SK-N-MC (cell line): ENCODE measurements at places on chromosomes 7 and 10.

GRCh38 chr7:108156897-108157605 is 26.9 kb upstream of the LAMB4 start:
- no peak for DNase-seq

DNA sequence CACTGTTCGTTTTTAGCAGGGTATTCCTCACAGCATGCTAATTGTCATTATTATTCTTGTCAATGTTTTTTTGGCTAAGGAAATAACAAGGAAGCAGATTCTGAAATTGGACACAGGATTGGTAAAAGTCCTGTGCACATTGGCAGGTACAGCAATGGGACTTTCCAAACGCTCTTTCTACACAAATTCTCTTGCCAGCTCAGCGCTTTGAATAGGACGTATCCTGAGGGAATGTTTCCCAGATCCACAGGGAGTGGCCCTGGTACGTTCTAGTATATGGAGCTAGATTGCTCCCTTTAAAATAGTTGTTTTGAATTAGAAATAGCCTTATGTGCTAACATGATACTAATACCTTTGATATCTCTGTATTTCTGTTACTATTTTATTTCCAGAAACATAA is 82.8 kb upstream of the GRB10 start:
- DNase-seq, result no peak

GRCh38 chr10:44640429-44640828 is 255.5 kb upstream of the CXCL12 start:
- no peak for DNase-seq

DNA sequence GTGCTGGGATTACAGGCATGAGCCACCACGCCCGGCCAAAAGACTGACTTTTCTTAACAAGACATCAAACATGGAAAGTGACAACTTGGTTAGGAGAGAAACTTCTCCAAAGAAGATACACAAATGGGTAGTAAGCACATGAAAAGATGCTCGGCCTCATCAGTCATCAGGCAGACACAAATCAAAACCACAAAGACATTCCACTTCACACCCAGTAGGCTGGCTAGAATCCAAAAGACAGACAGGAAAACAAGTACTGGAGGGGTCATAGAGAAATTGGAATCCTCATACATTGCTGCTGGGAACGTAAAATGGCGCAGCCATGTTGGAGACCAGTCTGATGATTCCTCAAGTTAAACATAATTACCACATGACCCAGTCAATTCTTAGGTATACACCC is 16.4 kb downstream of the SEPHS1 start:
- DNase-seq, result no peak

DNA sequence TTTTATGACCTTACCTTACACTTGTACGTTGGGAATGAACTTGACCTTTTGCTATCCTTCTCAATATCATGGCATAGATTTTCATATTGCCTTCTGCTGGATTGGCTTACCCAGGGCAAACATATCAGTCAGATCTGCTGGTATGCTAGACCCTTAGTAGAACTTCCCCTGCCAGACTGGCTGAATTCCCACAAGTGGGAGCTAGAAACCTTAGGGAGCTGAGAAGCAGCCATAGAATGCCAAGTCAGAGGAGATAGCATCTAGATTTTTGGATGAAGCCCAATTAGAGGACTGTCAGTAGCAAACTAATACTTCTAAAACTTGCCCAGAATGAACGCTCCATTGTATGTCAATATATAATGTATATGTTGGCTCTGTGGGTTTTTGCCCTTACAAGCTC is 385.0 kb downstream of the NXPH1 start:
- no peak for DNase-seq

DNA sequence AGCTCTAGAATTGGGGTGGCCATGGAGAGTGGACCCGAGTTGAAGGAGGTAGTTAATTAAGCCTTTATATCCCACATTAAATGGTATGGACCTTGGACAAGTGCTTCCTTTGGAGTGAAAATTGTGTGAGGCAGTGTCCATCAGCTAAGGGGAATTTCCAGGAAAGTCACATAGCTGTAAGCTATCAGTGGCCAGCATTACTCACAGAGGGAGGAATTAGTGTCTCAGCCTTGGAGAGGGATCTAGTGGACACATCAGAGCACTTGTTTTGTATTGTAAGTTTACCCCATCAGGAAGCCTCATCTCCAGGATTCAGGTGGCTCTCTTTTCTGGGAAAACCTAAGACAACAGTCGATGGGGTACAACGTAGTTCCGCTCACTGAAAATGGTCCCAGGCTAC is 416.7 kb downstream of the TFEC start:
- no peak for DNase-seq

DNA sequence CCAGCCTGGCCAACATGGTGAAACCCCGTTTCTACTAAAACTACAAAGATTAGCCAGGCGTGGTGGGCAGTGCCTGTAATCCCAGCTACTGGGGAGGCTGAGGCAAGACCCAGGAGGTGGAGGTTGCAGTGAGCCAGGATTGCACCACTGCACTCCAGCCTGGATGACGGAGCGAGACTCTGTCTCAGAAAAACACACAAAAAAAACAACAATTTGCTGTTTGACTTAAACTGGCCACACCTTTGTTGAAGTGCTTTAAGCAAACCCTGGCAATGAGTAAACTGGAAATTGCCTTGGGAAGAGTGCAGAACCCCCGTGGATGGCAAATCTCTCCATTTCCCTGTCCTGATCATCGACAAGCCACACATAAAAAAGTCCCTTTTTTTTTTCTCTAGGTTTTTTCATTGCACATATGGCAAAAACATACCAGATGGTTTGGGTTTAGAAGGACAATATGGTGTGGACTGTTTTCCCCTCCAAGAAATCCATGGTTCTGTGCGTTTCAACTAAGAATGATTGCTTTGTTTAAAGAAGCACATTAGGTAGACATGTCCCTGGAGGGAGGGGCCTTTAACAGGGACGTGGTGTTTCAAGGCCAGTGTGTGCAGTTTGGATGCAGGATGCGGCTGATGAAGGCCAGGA is 76.9 kb downstream of the NRP1 start:
- no peak for DNase-seq

GRCh38 chr10:125994601-125995000 is 98.2 kb downstream of the FANK1 start:
- no peak for DNase-seq

- DNase-seq, result no peak
Observed at GRCh38 chr10:102782673-102783551, 39.2 kb downstream of the WBP1L start.

- DNase-seq, result no peak
Observed at GRCh38 chr10:87847550-87847949, 15.8 kb downstream of the KLLN start.

- DNase-seq, result no peak
Observed at GRCh38 chr10:3773460-3774017, 11.5 kb downstream of the KLF6 start.

DNA sequence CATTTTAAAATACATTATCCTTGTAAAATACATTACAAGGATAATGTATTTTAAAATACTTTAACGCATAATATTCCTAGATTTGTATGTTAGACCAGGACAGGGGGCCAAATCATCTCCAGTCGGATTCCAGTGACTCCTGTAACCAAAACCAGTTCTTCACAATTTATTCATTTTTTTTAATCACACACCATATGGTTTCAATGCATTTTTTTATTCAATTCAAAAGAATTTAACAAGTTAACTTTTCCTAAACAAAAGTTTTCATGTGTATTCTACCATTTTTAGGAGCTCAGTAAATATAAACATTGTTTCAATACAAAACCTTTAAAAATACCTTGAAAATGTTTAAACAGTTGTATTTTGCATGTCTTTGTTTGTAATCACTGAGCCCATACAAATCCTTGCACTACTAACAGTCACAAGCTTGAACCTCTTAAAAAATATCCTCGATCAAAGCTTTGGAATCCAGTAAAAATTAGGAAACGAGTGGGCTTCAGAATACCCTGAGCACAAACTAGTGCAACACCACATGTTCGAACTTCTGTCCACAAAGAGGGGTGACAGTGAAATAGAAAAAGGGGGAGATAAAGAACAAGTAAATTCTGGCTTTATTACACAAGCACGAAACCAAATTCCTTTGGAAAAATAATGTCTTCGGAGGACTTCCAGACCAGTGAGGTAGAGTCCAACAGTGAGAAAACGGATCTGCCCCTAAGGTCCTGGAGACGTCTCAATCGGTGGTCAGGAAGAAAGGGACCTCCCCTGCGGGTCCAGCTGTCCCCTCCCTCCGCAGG is 1.6 kb downstream of the CCDC71L start:
- DNase-seq, result no peak

GRCh38 chr10:22427890-22428571 is 82.7 kb downstream of the SPAG6 start:
- no peak for DNase-seq

DNA sequence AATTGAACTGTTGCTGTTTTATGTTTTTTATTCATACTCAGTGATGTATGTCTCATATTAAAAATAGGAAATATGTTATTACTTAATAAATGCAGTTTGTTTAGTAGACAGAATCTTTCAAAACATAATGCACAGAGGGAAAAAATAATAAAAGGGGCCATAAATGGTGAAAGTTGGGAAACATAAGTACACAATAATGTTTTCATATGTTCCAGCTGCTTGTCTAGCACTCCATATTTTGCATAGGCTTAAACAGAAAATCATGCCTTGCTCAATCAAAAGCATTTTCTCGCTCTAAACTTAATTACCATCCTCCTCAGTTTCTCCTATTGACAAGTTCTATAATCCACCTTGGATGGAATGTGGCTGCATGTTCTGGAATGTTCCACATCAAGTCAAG is 333.2 kb downstream of the PLXNA4 start:
- DNase-seq, result no peak

GRCh38 chr7:102286237-102287110 is at the start of gene SH2B2:
SH2B2 (plus strand) TSS chr7:102286868; CDS start chr7:102300551, 13,683 bp downstream.
- DNase-seq, result peak; percentile 40

- no peak for DNase-seq
Observed at GRCh38 chr7:144513334-144513733, 109.8 kb upstream of the NOBOX start.

DNA sequence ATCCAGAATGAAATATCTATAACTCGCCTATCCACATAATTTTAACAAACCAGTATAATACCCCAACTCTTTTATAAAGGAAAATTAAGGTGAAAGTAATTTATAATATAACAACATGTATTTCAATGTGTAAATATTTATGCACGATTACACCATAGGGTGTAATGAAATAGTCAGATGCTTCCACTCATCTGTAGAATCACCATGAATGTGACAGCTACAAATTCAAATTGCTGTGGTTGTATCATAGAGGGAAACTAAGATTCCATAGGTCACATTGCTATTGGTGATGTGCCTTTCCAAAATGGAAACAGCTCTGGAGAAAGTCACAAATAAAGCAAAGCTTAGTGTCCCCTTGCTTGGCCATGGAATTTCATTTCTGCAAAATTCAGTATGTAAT is 95.7 kb downstream of the CPED1 start:
- DNase-seq, result no peak

GRCh38 chr7:47537716-47538675 is 43.9 kb downstream of the TNS3 start:
- no peak for DNase-seq

DNA sequence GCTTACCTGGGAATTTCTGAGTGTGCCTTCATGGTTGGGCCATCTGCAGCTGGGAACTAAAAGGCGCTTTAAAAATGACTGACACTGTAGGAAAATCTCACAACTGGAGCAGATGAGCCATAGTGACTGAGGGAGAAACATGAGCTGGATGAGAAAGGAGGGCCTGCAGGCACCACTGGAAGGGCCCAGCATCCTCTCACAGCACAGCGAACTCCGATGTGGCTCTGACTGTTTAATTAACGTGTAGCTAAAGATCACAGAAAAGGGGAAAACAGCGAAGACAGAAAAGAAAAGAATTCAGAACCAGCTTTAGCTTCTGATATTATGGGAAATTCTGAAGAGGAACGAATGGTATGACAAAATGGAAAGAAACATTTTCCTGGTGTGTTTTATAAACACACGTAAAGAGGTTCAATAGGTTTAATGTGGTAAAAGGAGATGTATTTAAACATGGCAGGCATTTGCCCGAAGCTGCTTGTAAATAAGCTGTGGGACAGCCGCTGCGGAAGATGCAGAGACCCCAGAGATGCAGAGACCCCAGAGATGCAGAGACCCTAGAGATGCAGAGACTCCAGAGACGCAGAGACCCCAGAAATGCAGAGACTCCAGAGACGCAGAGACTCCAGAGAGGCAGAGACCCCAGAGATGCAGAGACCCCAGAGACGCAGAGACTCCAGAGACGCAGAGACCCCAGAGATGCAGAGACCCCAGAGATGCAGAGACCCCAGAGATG is 534.3 kb downstream of the PTPRN2 start:
- DNase-seq, result no peak

DNA sequence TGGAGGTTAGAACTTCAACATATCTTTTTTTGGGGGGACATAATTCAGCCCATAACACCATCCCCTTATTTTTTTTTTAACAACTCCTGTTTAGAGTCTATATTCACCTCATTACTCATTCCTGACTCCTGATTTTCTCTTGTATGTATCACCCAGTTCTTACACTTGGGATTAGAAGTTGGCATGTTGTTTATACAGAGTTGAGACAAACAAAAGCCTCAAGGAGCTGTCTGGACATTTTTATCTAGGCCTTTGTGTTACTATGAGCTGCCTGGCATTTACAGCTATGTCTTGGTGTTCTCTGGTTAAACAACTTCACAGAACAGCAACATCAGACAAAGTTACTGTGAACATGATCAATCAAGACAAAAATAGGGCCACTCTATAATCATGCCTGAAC is 517.5 kb downstream of the KIF20B start:
- DNase-seq, result no peak

DNA sequence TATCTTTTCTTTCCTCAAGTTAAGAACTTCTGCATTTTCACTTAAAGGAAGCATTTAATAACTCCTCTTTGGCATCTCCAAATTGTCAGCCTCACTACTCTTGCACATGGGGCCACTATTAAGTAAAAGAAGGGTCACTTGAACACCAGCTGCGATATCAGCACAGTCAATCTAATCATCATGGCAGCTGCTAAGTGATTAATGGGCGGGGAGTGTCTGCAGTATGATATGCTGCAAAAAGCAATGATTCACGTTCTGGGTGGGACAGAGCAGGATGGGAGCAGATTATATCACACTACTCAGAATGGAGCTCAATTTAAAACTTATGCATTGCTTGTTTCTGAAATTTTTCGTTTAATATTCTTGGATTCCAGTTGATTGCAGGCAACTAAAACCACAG is 447.4 kb upstream of the PFKP start:
- DNase-seq, result no peak

DNA sequence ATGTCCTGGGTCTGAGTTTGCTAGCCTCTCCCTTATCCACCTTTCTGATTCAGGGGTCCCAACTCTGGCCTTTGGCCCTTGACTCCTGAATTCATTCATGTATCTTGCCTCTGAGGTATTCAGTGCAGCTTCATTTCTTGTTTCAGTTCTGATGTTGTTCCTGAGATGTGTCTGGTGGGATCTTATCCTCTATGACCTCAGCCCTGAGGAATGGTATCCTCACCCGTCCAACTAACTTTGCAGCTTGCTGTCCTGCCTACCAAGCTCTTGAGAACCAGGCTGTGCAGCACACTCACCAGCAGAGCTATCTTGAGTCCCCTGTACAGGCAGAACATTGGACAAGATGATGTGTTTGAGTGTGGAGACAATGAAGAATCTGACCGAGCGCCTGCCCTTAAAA is 13.8 kb downstream of the SUFU start:
- no peak for DNase-seq
